ENCODE measurements at places on chromosomes 1 and 21.

DNA sequence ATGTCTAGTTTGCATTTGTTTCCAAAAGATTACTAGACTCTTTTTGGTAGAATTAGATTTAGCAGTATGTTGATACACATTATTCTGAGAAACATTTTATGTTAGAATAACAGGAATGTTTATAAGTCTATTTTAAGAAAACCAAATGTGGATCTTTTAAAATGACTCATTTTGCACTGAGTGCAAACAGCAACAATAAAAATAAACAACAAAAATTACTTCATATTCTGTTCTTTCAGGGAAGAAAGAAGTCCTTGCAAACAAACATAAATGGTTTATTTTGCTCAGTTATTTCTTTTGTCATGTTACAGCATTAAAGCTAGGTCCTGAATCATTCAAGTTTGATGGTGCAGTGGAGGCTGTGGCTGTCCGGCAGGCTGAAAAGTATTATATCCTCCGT, 106.8 kb upstream of the TENT5C start:
- no peak for DNase-seq

DNA sequence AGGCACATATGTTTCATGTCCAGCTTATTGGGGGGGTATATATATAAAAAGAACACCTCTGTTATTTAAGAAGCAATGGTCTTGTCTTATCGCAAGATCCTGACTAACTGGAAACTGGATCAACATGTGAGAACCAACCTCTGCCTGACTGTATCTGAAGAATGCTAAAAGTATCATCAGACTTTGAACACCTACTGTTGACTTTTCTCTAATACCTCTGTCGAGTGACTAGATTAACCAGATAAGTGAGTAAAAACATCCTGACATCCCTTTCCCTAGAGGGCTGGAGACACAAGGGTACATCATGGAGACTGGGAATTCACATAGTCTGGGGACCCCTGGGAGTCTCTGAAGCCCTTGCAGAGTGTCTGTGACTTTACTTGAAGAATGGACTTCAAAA, 26.3 kb upstream of the PIGC start:
- no peak for DNase-seq

DNA sequence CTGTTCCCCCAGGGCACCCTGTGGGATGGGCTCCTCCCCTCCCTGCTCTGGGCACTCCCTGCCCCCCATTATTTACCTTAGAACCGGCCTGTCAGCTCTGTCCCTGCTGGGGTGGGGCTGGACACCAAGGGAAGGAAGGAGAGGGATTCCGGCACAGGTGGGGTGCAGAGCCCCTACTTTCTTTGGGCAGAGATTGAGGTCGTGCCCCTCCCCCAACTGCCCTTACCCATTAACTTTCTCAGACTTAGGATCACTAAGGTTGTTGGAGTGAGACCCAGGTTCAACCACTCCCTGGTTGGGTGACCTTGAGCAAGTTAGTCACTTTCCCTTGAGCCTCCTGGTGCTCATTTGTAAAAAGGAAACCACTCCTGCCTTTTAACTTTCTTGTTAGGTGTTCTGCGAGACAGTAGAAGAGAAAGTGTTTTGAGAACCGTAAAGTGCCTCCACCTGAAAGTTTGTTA, 57.0 kb upstream of the SYNC start:
- no peak for DNase-seq

DNA sequence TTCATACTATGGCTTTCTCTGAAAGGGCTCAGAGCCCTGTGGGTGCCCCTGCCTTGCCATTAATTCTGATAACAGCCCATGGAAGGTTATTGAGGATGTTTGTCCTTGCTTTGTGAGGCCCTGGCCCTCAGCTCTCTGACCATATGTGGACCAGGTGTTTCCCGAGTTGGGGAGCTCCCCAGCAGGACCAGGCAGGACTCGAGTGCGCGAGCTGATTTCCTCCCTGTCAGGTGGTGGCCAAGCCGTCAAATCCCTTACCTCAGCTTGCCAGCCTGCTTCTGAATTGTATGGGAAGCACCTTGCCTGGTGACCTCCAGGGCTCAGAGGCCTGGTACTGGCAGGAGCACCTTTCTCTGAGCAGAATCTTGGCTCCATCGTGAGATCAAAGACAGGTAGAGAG, 17.9 kb upstream of the SDE2 start:
- no peak for DNase-seq

- DNase-seq: no peak
These were observed 67.5 kb downstream of the NIBAN1 start for GRCh38 chr1:184906761-184907160.

DNA sequence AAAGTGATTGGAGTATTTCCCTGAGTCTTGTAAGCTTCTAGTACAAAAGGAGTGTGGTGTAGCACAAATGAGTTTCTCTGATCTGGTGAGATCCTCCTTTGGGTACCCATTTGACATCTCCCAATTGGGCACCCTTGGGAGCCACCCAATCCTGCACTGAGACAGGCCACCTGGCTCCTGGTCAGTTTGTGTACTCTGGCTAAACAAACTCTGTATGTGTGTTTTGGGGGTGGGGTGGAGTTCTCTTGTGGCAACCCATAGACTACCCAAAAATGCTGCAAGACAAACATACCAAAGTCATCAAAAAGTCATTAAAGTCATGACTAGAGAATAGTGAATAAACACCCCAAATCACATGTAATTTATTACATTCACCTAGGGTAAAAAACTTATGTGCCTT, 8.4 kb upstream of the HIVEP3 start:
- no peak for DNase-seq

DNA sequence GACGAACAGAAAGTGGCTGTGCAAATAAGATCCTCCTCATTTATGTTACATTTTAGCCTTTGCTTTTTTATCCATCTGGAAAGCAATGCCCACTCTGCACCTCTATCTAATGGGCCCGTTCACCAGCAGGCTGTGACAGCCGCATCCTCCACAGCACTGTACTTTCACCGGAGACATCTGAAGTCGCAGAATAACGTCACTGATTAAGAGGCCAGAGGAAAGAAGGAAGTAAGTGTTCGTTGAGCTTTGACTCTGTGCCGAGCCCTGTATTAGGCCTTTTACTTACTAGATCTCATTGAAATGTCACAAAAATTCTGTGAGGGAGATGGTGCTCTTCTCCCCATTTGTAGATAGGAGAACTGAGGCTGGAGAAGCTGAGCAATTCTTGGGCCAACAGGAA, 62.3 kb downstream of the KAZN start:
- DNase-seq: no peak

- no peak for DNase-seq
These were observed 367.8 kb upstream of the PBX1 start for GRCh38 chr1:164191191-164191590.

DNA sequence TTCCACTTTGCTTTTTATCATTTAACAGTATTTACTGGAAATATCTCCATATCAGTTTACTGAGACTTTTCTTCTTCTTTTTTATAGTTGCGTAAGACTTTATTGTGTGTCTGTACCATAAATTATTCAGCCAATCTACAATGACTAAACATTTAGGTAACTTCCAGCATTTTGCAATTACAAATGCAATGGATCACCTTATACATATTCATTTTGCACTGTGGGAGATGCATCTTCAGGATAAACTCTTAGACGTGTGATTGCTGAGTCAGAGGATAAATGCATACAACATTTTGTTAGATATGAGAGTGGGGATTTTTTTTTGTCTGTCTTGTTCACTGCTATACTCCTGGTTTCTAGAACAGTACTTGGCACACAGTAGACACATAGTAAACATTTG, 95.7 kb upstream of the GCLM start:
- no peak for DNase-seq

DNA sequence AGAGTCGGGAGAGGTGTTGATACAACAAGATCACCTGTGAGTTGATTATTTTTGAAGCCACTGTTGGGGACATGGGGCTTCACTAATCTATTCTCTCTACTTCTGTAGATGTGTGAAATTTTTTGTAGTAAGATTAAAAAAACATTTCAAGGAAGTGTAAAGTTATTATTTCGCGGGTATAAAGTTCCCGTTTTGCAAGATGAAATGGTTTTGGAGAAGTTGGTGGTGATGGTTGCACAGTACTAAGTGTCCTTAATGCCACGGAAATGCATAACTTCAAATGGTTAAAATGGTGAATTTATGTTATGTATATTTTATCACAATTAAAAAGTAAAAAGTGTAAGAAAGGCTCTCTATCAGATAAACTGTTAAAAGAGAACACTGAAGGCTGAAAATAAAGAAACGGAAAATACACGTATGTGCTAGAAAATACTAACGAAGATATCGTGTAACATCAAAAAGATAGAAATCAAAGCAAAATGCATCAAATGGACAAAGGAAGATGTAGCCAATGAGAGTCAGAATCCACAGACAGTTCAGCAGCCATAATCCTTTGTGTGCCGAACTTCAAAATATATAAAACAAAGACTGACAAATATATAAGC, 2.9 kb upstream of the ITGB2 start:
- DNase-seq: no peak

- peak; percentile 23 for DNase-seq
These were observed 15.1 kb downstream of the RNF223 start for GRCh38 chr1:1058921-1059493.

DNA sequence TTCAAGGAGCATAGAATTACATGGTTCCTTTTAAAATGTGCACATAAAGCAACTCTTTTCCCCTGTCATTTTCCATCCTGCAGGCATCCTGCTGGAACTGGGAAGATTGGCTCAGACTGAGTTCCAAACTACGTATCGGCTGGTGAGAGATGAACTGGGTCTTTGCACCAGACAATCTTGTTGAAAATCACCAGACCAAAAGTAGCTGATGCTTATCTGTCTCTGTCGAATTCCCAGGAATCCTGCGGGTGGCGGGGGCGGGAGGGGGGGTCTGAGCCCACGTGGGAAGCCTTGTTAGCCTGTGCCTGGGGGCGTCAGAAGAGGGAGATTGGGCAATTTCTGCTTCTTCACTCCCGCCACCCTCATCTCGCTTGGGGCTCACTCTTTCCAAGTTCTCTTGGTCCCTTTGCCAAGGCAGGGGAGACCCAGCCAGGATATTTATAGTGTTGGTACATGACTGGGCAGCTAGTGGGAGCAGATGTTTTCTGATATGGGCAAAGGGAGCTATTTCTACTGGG, 90.1 kb upstream of the SLC25A33 start:
- DNase-seq: no peak

GRCh38 chr1:223669003-223669795, 3.7 kb upstream of the CAPN8 start:
- no peak for DNase-seq

DNA sequence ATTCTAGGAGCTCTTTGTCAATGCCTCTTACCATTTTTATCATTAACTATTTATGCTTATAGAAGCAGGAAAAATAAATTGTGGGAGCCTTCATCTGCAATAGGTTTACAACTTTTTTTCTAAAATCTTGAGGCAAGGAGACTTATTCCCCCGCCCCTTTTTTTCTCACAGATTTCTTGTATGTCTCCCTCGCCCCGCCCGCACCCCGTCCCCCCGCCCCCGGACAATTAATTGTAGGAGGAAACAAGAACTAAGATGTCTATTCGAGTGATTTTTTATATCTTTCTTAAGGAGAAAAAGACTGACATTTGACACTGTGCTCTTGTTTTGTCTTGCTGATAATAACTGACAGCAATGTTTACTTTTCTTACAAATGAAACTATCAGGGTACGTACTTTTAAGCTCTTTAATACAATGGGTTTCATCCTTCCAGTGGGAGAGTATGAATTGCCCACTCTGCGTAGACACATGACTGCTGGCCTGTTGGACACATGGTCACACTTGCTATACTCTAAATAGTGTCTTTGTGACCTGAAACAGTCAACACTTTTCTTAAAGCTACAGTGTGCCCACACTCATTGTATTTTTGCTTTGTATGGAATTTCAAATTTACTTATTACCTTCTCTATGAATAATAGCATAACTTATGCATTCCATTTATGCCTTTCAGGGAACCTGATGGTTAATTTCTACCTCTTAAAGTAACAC, 1.5 kb upstream of the IVNS1ABP start:
- DNase-seq: no peak

DNA sequence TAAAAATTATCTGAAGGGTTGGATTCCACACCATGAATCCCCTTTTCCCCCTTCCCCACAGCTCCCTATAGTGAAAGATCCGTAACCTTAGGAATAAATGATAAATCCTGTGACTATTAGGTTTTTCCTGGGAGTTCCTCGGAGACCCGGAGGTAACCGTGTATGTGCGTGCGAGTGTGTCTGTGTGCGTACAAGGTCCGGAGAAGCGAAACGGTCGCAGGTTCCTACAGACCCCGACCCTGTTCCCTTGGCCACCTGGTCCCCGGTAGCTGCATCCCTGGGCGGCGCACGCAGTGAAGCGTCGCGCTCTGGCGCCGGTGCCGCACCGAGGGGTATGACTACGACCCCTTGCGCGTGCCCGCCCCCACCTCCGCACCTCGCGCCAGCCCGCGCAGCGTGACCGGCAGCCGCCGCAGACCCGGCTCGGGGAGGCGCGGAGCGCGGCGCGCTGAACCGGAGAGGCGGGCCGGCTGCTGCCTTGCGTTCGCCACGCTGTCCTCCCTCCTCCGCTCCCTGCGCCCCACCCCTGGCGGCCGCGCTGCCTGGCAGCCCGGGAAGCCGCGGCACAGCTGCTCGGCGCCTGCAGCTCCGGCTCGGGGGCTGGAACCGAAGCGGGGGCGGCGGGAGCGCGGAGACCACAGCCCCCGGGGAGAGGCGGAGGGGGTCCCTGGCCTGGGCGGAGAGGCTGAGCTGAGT, at the start of gene AK5:
Gene AK5 (plus strand): TSS at position 529 of the 696 bp plus-strand sequence. CDS start 295 bp downstream, outside the sequence.
- peak; percentile 38 for DNase-seq

GRCh38 chr1:205239078-205239477, 11.3 kb downstream of the TMCC2 start:
- no peak for DNase-seq

DNA sequence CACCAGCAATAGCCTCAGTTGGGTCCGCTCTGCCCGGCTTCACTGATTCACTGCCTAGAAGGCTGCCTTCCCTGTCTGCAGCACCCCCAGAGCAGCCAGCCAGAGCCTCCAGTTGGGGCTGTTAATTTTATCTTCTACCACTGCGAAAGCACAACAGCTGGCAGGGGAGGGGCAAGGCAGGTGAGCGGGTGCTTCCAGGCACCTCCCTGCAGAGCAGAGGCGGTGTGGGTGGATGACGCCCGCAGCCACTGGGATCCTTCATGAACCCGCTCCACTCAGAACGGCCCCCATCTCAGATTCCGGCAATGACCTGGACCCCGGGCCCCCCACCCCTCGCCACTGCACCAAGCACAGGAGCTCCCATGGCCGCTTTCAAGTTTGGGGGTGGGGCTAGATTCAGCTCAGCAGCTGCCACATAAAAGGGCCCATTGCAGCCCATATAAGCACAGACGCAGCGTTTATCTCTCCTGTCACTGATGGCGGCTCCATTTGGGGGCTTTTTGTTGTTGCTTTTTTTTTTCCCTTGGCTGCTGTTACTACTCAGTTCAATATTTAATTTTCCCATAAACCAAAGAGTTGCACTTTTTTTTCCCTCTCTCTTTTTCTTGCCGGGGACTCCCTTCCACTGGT, 128.0 kb upstream of the KLHDC7A start:
- DNase-seq: no peak

DNA sequence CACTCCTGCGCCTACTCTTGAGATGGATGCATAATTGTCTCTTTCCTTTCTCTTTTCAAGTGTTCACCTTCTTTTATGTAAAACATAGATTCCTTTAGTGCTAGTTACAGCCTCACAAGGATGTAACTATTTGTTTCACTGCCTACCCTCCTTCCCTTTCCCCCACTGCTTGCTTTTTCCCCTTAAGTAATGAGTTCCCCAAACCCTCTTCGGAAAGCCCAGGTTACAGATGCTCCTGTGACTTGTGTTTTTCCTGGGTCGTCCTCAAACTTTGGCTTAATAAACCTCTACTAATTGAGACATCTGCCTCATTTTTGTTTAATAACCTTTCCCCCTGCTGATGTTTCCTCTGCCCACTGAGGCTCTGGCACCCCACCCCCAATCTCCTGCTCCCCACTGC, 39.2 kb downstream of the C21orf91 start:
- DNase-seq: no peak

All from CD4-positive, alpha-beta T cell treated with Interleukin-4 for 1 hour (primary cell).